ENCODE measurements at places on chromosomes 3 and 15.

- no peak for DNase-seq
Measured at GRCh38 chr3:64575211-64575844, 112.5 kb downstream of the ADAMTS9 start.

GRCh38 chr3:95994338-95994737 is 820.1 kb upstream of the EPHA6 start:
- DNase-seq = no peak

DNA sequence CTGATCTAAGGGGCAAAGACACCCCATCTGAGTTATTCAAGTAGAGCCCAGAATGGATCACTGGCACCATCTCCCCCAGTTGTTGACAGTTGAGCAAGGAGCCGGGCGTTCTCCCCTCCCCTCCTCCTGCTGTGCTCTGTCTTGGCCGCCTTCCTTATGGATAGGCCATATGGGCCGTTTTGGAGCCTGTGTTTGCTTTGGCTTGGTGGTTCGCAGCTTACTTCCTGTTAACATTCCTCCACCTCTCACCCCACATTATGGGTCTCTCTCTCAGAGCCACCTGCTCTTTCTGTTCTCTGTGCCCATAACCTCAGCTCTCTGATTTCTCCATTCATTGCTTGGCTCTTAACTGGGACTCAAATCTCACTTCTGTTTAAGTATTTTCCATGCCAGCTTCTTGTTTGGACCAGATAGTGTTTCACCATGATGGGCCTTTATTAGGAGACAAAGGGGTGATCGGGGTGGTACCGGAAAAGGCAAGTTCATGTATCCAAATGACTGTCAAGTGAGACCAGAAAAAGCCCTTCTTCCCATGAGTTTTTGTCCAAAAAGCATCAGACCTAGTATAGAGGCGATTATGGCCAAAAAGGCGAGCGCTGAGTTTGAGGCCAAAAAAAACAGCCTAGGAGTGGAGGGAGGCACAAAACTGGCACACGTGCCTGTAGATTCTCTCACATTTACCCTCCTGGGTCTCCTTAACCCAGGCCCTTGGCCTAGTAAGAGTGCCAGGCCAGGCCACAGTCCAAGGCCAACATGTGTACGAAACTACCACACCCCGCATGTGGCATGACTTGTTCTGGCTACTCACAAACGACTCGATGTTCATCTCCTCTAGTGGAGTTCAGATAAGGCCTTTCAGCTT is 62.6 kb downstream of the DUT start:
- no peak for DNase-seq

DNA sequence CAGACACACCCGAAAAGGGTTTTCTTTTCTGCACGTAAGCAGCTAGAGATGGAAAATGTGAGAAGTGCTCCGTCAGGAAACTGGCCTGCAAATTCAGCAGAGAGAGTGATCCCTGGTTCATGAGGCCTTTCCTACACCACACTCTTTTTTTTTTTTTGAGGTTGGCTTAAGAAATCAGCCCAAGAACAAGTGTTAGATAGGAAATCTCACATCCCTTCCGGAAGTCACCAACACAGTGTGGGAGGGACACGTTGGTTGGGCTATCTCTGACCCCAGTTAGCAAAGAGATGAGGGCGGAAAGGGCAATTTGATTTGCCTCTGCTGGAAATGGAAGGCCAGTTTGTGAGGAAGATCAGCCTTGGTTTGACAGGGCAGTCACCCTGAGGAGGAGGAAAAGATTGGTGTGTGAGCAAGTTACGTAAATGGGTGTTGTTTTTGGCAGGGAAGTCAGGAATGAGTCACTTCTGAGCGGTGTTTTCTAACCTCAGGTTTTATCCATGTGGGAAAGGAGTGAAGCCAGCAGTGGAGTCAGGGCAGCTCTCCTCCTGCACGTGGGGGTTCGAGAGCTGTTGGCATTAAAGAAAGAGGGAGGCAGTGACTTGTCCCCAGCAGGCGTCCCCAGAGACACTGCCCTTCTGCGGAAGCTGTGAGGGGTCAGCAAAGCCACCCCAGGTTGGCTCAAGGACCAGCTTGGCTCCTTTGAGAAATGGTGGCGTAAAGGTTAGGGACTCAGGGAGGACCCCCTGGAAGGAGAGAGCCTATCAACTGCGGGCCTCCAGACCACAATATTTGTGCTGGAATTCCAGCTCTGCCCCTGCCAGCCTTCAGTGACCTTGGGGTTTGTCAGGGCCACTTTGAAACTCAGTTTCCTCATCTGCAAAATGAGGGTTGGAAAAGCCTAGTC is 237.6 kb upstream of the BHLHE40 start:
- DNase-seq = no peak

GRCh38 chr15:71702496-71702895 is 107.9 kb upstream of the NR2E3 start:
- no peak for DNase-seq

- DNase-seq = no peak
Measured at GRCh38 chr3:122265957-122266356, 59.1 kb upstream of the CSTA start.

GRCh38 chr15:93093765-93094164 is 4.8 kb upstream of the RGMA start:
- DNase-seq = no peak

- DNase-seq = no peak
Measured at GRCh38 chr3:9600597-9600996, 47.0 kb upstream of the LHFPL4 start.

DNA sequence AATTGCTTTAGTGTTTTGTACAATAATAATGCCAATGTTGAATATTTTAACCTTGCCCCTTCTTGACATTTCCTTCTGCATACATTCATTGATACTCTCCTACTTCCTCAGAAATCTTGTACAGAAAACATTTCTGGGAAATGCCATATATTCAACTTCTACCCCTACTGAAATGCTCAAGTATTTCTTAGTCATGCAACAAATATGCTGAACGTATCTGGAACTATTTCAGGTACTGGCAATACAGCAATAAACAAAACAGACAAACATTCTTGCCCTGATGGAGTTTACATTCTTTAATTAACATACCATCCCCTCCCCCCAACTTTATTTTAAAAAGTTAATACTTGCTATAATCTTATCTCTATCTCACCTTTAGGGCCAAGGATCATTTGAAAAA is 147.2 kb downstream of the STAG1 start:
- DNase-seq = no peak

DNA sequence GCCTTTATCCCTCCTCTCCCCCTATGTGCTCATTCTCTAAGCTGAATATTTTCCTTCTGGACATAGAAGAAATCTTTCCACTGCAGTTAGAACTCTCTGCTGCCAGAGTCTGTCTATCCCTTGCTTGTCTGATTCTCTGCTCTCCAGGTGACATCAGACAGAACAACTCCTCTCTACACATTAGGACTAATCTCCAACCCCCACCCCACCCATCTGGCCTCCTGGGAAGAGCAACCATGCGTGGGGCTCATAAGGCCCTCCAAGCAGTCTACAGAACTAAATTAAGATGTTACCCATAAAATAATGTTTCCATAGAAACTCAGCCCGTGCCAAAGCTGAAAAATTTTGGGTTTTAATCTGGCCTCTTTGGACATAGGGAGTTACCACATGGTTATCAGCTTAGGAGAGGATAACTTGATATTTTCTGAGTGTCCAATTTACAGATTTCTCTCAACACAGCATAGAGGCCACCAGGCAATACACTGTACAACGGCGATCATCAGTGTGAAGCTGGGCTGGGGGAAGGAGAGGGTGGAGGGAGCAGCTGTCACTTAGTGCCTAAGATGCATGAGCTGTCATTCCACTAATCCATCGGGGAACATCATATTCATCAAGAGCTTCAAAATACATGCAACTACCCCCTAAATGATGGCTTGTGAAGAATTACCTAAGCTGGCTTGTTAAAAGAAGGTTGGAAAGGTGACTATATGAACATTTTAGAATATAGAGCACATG is 199.4 kb downstream of the CLSTN2 start:
- no peak for DNase-seq

DNA sequence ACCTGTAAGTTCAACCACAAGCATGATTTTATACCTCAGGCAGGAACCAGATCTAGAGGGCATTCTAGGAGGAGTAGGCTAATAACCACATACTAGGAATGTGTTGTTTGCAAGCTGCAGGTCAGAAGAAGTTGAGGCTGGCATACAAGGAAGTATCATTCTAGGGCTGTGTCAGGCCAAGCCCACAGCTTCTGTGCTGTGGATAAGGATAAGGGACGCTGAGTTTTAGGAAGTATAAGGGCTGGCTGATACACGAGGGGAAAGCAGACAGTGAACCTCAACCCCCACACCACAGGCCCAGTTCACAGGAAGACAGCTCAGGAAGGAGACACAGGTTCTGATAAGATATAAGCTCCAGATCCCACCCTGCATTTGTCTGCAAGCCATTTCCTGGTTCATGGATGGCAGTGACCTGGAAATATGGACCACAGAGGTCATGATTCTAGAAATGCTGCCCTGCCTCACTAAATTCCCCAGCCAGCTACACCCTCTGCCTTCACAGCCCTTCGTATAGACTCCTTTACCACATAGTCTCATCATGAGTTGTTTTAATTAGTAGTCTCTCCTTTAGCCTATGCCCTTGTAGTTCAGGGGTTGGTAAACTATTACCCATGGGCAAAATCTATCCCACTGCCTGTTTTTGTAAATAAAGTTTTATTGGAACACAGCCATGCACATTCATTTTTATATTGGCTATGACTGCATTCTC is 260.7 kb downstream of the OPA1 start:
- DNase-seq = no peak

DNA sequence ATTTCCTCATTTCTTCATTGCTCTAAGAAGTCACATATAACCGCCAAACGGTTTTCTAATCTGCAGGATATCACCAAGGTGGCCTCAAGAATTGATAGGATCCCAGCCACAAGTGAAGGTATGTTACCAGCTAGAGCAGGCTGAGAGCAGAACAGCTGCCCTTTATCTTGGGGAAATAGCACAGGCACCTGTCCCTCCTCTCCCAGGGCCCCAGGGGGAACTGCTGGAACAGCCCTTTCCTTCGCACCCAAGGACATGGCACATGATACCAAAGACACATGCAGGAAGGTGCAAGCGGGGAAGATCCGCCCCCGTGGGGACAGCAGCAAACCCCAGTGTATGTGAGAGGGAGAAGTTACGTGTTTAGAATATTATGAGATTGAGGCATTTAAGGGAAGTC is 35.3 kb downstream of the HOMER2 start:
- DNase-seq = no peak

DNA sequence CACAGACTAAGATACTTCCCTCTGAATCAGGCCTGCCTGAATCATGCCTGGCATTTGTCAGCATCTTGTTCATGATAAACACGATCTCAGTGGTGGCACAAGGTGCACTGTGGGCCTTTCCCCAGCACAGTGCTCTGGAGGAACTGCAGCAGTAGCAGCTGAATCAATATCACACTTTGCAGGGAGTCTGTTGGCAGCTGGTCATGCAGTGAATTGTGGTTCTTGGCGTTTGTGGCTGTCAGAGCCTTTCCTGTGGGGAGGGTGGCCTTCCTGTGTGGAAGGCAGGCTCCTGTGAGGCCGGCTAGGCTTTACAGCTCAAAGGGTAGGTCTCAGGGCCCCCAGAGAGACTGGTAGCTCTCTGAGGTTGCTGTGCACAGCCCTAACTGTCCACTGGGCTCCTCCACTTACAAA is 54.4 kb upstream of the TLE3 start:
- DNase-seq = no peak

- DNase-seq = no peak
Measured at GRCh38 chr3:61664105-61664482, 102.7 kb downstream of the PTPRG start.

GRCh38 chr3:111967068-111967467 is 11.8 kb upstream of the ABHD10 start:
- DNase-seq = no peak

- no peak for DNase-seq
Measured at GRCh38 chr3:11328196-11328945, 56.2 kb downstream of the ATG7 start.

- DNase-seq = no peak
Measured at GRCh38 chr15:50135031-50135551, 16.1 kb upstream of the ATP8B4 start.

DNA sequence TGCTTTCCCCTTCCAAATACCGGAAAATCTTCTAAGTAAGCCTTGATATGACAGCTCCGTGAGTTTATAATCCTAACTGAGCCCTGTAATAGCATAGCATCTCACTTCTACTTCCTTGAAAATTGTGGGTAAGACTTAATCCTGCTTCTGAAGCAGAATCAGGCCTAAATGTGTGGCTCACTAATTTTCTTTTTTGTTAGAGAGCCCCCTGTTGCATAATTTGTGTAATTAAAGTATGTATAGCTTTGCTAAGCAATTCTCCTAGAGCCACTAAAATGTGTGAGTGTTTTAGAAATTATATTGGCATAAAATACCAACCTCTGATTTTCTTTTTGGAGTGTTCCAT is 304.4 kb downstream of the FGF12 start:
- no peak for DNase-seq

GRCh38 chr3:149609595-149609994 is 48.2 kb downstream of the WWTR1 start:
- DNase-seq = no peak

- DNase-seq = peak; percentile 48
Measured at GRCh38 chr3:150703299-150703755, 393 bp downstream of the ERICH6 start.
